ENCODE measurements at places on chromosomes 12 and 14. TPM values are rescaled to one million over a fixed set of nuclear protein-coding genes. Genes with fewer than 3 reads are reported as not detected.

- no peaks in the 10 kb centered on the region for H3K4me1 ChIP-seq
- H3K27me3 ChIP-seq, result no peaks in the 10 kb centered on the region
- DNase-seq, result no peak
- H3K4me3 ChIP-seq, result no peak overlapping the region
Observed at GRCh38 chr14:97994020-97994531, 1196.9 kb downstream of the VRK1 start.

DNA sequence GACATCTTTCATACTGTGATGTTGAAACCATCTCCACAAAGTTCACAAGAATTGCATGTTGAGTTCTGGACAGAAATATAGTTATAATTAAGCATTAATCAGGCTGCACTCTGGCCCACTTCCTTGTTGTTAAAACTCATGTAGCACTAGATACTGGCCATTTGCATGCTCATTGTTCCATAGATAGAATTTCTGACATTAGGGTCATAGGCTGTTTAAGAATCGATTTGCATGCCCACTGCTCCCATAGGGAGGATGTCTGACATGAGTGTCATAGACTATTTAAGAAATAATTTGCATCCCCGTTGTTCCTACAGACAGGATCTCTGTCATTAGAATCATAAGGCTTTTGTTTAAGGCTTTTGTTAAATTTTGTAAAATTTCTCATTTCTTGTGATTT is 50.2 kb downstream of the MYF5 start:
- no peak overlapping the region for H3K27ac ChIP-seq
- H3K27me3 ChIP-seq, result no peaks in the 10 kb centered on the region
- H3K4me3 ChIP-seq, result no peak overlapping the region
- H3K4me1 ChIP-seq, result no peaks in the 10 kb centered on the region

DNA sequence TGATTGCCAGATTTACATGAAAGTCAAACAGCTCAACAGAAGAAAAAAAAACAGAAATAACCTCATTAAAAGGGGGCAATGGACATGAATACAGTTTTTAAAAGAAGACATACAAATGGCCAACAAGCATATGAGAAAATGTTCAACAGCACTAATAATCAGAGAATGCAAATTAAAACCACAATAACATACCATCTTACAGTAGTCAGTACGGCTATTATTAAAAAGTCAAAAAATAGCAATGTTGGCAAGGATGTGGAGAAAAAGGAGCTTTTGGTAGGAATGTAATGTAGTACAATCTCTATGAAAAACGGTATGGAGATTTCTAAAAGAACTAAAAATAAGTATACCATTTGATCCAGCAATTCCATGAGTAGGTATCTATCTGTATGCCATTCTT is 272.1 kb downstream of the CEP128 start:
- H3K27ac ChIP-seq, result no peak overlapping the region
- H3K36me3 ChIP-seq, result no peaks in the 10 kb centered on the region
- no peak for DNase-seq
- H3K27me3 ChIP-seq, result no peaks in the 10 kb centered on the region

KRT82 gene
- not detected for total RNA-seq

POTEM gene
- total RNA-seq, result not detected

Data from ovary (tissue), 10 donors.